ENCODE measurements at places on chromosomes 12 and 14.

GRCh38 chr12:57241402-57242310 lies 9.3 kb downstream of the STAC3 start:
- DNase-seq = no peak

DNA sequence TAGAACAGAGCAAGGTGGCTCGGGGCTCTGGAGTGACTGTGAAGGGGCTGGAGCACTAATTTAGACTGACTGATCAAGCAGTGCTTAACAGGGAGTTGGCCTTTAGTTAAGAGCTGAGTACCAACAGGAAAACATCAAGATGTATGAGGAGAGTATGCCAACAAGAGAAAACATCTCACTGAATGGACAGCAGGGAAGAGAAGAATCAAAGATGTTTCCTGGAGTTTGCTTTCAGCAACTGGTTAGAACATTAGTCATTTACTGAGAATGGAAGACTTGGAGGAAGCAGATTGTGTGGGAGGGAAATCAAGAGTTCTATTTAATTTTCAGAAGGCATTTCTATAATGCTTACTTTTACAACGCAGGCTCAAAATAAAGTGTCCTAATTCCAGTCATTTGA lies 259.3 kb downstream of the ADAMTS20 start:
- no peak for DNase-seq

- DNase-seq = no peak
These were observed 1.9 kb upstream of the TBX3 start for GRCh38 chr12:114685869-114686268.

- DNase-seq = no peak
These were observed 35.7 kb upstream of the GTF2A1 start for GRCh38 chr14:81256289-81256960.

GRCh38 chr14:26993556-26993955 lies 395.7 kb upstream of the NOVA1 start:
- DNase-seq = no peak

DNA sequence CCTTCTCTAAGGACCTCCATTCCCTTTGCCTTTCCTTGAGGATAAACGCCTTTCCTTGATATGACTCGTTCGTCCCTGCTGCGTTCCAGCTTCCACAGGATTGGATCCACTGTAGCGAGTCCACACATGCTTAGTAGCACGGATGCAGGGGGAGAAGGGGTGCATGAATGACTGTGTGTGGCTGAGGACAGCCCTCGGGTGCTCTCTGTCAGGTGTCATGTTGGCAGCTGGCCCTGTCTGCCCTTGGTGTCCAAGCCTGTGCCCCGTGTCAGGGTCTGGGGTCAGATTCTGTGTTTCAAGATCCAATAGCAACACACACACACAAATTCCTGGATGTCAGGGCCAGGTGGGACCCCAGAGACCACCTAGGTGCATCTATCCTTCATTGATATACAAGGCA lies 17.5 kb upstream of the KRT80 start:
- DNase-seq = no peak

DNA sequence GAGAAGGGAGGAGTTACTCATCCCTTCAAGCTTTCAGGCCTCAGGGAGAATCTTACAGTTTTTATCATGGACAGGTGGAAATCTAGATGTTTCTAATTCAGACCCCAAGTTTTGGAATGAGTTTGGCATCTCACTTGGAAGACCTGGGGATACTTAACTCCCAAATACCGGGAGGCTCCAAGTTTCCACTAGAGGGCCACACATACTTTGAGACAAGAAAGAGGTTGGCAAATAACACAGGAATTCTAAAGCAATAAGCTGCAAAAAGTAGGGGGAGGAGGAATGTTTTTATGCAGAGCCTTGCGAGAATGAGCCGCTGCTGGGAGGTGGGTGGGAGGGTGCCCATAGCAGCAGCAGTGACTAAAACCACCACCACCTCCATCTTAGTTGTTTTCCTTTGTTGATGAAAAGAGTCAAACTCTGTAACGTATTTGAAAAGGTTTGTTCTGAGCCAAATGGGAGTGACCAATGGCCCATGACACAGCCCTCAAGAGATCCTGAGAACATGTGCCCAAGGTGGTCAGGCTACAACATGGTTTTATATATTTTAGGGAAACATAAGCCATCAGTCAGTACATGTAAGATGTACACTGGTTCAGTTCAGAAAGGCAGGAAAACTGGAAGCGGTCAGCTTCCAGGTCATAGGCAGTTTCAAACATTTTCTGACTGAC lies 34.2 kb upstream of the RNASE1 start:
- no peak for DNase-seq

GRCh38 chr14:89196545-89196944 lies 220.5 kb downstream of the FOXN3 start:
- DNase-seq = no peak

DNA sequence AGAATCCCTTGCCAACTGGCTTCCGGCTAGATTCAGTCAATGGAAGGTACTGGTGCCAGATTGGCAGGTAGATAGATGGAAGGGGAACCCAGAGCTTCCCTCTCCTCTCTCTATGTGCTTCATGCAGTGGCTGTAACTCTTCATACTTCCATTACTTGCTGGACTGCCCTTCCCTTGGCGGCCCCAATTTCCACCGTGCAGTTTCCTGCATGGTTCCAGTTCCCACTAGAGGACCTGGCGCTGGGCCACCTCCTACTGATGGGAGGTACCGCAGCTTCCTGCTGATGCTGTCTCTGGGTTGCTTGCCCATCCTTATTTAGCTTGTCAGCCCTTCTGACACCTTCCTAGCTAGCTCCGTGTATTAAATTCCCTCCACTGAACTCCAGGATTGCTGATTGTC lies 226.4 kb downstream of the ANO2 start:
- no peak for DNase-seq

DNA sequence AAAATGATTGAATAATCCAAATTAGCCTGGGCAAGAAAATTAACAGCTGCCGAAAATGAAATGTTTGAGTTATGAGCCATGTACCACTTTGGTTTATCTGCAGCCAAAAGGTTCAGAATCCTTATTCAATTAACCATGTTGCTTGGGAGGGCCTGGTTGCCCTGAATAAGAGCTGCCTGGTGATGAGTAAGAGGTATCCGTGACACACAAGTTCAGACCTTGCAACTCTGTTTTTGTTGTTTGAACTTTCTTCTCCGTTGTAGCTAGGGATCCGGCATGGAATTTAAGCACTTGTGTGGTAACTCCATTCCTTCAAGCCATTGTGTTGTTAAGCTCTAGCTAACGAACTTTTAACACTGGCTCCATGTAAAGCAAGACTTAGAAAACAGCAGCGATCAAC lies 35.7 kb downstream of the FOXA1 start:
- no peak for DNase-seq

DNA sequence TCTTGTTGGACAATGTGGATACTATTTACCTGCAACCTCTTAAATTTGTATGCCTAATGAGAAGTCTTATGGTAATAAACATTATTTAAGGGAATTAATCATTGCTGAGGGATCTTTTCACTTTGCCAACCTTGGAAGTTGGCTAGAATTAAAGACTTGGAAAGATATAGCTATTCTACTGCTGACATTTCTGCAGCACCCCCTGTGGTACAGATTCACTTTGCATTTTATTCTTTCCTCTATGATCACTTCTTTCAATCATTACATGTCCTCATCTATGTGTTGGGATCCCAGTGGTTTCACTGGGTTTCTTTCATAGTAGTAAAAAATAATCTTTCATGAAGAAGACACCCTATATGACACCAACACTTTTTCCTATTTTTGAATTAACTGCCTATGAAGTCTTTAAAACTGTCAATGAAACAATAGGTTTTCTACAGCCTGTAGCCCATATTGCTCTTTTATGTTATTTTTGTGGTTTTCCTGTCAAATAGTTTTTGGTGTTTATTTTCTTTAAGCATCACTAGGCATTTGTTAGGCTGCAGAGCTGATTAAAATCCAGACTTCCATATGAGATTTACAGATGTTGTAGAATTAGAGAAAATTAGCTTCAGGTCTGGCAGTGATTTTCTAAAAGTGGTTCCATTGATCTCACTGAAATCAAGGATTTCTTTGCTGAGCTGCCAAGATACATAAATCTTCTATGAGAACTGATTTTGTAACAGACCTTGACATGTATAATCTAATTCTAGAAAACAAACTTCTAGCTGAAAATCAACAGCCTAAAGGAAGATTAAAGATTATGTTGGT lies 256.1 kb downstream of the NAV3 start:
- DNase-seq = no peak

DNA sequence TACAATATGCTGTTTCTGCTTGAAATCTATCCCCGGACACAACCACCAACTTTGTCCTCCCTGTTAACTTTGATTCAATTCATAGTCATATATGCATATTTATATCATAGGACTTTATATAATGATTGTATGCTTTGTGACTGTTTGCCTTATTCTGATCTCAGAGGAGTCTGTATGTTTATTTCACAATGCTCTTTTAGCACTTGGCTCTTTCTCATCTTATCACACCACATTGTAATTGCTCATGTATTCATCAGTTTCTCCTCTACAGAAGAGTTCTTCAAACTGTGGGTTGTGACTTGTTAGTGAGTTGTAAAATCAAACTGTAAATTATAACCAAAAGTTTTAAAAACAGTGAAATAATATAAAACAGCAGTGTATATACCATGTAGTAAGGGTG lies 21.7 kb upstream of the PPM1A start:
- no peak for DNase-seq

- DNase-seq = no peak
These were observed 67.2 kb upstream of the HMGA2 start for GRCh38 chr12:65756956-65757511.

GRCh38 chr14:103522649-103523574 lies at the start of gene CKB:
Gene CKB, minus strand, starts transcription at chr14:103522830. Its CDS starts 337 bp downstream, at chr14:103522493.
- DNase-seq = peak; percentile 86
